ENCODE measurements at places on chromosomes 3 and 15. TPM values are rescaled to one million over a fixed set of nuclear protein-coding genes. Genes with fewer than 3 reads are reported as not detected.

- no peak for DNase-seq
These were observed 276.3 kb upstream of the DNAJC19 start for GRCh38 chr3:181265750-181266333.

The MTHFS gene
- total RNA-seq = 3.8 TPM

GRCh38 chr15:78641102-78641748, at the start of gene CHRNB4:
CHRNB4 (minus strand) TSS chr15:78641210; CDS start chr15:78641133, 77 bp downstream.
- peak; percentile 85 for DNase-seq

The SCAMP5 gene
- 164 TPM for total RNA-seq

The SERPINI1 gene
- total RNA-seq = 66.2 TPM

The ATP8B4 gene
- not detected for total RNA-seq

GRCh38 chr15:68385240-68385561, 46.8 kb downstream of the ITGA11 start:
- no peak for DNase-seq

- no peak for DNase-seq
These were observed 294.9 kb upstream of the CTDSPL start for GRCh38 chr3:37566730-37567129.

GRCh38 chr3:169192643-169193042, 470.9 kb downstream of the MECOM start:
- DNase-seq = no peak

The IL17RB gene
- 0.78 TPM for total RNA-seq

DNA sequence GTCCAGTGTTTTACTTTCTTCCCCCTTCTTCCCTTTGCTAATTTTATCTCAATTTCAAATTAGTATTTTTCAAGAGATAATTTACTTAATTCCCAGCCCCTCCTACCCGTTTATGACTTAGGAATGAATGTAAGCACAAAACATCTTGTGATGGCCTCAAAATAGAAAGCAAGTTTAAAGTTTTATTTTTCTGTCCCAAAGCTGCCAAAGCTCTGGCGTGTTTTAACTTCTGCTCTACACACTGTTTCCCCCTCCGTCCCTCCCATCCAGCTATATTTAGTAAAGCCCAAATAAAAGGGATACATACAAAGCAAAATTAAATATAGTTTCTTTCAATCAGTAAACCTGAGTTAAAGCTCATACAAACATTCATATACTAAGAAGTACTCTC, 59.9 kb downstream of the IGF2BP2 start:
- no peak for DNase-seq

The CD96 gene
- not detected for total RNA-seq

- DNase-seq = no peak
These were observed 592.8 kb downstream of the TUSC7 start for GRCh38 chr3:117302428-117302827.

- DNase-seq = no peak
These were observed 40.8 kb downstream of the GOLGA6L1 start for GRCh38 chr15:23095796-23096195.

DNA sequence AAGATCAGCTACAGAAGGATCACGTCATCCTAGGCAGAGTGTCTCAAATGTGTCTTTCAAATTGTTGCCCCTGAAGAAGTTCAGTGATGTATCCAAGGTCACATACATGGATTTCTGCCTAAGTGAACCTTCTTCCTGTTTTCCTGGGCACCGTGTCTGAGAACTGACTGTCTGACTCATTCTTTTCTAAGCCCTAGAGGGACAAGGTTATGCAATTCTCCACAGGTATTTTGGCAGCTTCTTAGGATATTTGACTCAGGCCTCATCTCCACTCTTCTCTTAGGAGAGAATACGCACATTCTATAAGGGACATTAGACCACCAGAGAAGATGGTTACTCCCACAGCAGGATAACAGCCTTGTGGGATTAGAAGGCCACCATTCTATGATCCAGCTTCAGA, 391.9 kb upstream of the THBS1 start:
- DNase-seq = no peak

DNA sequence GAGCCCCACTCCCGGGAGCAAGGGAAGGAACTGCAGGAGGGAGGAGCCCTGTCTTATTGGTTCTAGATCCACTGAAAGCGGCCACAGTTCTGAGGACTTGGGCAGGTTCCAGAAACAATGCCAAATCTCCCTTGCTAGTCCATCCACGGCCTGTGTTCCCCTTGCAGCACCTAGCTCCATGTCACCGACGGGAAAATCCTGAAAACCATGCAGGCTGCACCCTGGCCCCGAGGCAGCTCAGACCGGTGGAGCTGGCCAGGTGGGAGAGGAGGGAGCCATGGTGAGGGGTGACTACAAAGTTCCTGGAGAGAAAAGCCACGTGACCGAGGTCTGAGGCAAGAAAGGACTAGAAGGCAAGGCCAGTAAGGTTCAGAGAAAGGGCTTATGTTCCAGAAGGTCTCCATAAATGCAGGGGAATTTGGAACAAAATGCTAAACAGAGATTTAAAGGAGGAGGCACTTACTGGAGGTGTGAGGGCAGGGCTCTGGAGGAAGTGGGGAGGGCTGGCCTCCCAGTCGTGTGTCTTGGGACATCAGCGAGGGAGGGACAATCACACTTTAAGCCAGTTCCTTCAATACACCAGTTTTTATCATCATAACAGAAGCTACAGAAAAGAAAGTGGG, 5.4 kb downstream of the MGLL start:
- no peak for DNase-seq

- DNase-seq = no peak
These were observed 1218.1 kb downstream of the ROBO2 start for GRCh38 chr3:78257951-78258530.

DNA sequence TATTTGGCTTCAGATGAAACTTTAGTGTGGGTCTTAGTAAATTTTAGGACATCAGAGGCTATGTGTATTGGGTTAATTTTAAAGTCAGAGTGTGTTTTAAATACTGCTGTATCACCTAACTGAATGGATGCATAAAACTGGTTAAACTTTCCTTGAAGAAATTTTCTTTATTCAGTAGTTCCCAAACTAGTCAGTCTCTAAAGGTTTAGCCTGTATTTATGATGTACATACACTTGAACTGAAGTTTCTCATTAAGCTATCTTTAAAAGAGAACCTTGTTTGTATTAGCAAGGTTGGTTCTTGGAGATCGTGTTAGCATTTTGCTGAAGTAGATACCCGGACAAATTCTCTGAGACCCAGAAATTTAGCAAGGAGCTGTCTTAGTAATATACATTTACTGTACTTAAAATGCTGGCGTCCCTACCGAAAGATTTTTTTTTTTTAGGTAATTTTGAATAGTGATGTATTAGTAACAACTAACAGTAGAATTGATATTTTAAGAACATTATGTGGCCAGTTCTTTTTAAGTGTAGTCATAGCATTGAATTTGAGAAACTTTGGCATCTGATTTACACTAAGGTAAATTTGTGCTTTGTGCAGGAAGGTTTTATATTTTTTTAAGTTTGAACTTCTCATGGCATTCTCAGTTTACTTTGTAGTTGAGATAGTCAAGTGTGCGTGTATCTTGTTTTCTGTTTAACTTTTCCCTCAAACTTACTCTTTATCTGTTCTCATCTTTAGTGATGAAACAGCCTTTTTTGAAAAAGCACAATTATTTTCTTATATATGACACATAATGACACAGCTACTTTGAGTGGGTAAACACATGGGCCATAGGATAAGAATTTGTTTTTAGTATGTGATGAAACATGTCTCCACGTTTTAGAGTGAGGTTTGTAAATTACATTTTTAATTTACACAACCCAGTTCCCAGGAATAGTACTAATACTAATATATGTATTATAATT, 2.9 kb downstream of the DIPK2A start:
- DNase-seq = no peak

All from glutamatergic neuron (in vitro differentiated cells).